ENCODE measurements at places on chromosomes 6 and 20.

- DNase-seq, result no peak
Observed at GRCh38 chr6:47180633-47181032, 129.1 kb downstream of the TNFRSF21 start.

DNA sequence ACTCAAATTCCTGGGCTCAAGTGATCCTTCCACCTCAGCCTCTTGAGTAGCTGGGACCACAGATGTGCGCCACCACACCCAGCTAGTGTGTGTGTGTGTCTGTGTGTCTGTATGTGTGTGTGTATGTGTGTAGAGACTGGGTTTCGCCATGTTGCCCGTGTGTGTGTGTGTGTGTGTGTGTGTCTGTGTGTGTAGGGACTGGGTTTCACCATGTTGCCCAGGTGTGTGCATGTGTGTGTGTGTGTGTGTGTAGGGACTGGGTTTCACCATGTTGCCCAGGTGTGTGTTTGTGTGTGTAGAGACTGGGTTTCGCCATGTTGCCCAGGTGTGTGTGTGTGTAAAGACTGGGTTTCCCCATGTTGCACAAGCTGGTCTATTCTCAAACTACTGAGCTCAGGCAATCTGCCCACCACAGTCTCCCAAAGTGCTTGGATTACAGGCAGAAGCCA lies 28.3 kb downstream of the CDK5RAP1 start:
- DNase-seq, result no peak

- DNase-seq, result no peak
Observed at GRCh38 chr20:58229198-58229798, 845 bp upstream of the ANKRD60 start.

GRCh38 chr6:45696738-45697137 lies 318.9 kb downstream of the CLIC5 start:
- no peak for DNase-seq

DNA sequence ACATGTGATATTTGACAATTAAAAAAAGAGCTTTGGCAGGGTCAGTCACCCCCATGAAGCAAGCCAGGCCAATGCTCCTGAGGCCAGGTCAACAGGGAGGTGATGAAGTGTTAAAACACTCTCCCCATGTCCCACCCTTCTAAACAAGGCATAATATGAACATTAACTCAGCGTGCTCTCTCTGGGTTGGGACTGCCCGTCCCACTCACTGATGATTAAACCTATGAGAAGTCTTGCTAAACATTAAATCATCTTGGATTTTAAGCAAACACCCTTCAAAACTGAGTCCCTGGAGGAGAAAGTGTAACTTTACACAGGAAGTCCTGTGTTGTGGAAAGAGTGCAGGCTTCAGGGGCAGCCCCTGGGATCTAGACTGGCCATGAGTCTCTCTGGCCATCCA lies 558.5 kb downstream of the CD83 start:
- DNase-seq, result no peak

All from glutamatergic neuron (in vitro differentiated cells).